ENCODE measurements at places on chromosomes 3 and 15.

DNA sequence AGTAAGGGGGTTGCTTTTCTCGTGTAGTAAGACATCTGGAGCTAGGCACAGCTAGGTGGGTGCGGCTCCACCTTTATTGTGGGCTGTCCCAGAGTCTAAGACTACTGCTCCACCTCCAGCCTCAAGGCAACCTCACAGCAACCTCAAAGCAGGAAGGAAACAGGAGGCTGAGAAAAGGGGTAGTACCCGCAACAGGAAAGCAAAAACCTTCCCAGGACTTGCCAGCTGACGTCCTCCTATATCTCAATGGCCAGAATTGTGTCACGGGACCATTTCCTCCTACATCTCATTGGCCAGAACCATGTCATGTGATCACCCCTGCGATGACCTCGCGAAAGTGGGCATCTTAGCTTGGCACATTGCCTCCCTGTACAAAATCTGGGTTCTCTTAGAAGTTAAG lies 4.3 kb upstream of the GPR160 start:
- DNase-seq: no peak

DNA sequence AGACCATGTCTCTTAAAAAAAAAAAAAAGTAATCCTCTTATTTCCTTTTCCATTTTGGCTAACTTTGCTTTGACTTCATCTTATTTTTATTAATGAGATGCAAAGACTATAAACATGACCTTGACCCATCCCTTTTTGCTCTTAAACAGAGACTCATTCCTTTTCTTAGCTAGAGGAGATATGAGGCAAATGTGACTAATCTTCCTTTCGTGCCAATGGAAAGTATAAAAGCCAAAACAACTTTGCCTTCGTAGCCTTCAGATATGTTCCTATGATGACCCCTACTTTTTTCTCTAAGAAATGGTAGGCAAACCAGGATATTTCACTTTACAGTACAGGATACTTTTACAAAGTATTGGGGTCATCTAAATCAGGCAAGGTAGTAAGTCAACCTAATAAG lies 36.9 kb upstream of the GOLGB1 start:
- no peak for DNase-seq

GRCh38 chr3:105367406-105368213 lies 901 bp downstream of the ALCAM start:
- DNase-seq: peak; percentile 69

- DNase-seq: no peak
Observed at GRCh38 chr3:72951259-72951722, 45.3 kb upstream of the PPP4R2 start.

DNA sequence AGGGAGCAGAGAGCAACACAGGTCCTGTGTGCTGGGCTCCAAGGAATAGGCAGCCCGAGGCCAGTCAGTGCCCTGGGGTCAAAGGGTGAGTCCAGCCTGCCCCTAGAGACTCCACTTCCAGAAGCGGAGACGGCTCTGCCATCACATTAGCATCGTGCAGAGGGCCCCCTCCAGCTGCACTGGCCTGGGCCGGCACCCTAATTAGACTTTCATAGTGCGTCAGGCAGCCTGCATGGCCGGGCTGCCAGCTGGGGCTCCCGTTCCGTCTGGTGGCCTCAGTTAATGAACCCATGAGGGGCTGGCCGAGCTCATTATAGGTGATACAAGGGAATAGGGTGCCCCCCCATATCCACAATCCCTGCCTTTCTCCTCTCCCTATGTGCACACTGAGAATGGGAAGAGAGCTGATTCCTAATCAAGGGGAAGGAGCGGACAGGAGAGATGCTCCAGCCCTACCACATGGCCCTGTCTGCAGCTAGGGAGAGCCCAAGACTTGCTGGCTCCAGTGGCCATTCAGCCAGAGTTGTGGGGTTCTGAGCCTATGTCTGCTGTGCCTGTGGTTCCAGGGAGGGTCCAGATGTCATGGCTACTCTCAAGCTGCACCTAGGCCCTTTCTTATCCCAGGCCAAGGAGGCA lies 128.0 kb downstream of the SRGAP3 start:
- DNase-seq: no peak
